ENCODE measurements at places on chromosomes 7 and 10.
A peak's percentile ranks its signal among the peaks of the same experiment; 100 is the strongest.

DNA sequence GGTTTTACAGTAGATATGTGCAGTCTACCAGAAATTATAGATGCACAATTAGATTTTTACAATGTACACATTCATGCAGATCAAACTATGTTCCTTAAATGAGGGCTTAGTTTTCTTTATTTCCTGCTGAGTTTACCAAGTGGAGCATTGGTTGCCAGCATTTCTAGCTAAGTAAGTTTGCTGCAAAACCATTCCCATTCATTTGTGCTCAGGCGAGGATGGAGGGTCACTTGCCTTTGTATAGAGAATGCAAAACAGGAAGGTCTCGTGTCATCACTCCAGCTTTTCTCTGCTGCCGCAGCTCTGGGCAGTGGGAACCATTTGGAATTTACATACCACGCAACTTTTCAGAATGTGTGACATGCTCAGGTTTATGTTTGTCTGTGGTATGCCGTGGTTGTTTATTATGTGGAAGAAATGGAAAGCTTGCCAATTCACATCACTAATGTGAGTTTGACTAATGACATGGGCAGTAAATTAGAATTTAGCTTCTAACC, 198.6 kb downstream of the TRIL start:
- no peak for DNase-seq

DNA sequence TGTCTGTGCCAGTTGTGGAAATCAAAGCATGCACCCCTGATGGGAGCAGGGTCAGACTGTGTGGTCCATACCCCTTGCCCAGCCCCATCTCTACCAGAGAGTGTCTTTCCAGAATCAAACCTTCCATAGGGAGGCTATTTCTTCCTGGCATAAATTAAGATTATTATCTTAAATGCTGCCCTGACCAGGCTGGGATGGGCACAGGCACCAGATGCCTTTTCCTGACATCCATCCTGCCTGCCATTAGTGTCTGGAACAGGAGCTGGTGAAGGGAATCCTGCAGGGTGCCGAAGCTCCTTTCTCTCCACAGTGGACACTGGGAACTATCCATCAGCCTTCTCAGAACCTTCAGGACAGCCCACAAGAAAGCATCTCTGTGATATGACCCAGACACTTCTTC, 296.3 kb downstream of the GRID1 start:
- no peak for DNase-seq

DNA sequence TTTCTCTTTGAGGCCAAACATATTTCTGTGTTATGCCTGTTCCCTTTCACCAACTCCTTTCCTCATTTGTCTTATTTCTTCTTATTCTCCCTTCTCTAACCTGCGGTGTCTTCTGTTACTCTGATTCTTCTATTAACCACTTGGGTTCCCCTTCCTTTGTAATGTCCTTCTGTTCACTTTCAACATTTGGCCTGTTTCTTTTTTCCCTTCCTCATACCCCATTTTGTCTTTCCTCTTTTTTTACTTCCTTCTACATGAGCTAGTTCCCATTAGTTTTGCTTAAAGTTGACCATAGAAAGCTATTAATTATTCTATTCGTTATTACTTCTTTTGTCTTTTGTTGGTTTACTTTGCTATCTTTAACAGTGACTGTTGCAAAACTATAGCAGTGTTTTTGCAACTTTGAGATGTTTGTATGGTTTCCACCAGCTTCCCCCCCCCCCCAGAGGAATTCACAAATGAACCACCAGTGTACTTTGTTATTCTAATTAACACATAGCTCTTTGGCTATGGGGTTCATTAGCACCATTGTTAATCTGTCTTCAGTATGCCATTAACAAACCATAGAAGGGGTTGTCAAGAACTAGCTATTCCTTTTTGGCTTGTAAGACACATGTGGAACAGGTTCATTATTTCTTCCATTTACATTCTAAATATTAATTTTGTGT, 2.9 kb downstream of the LRGUK start:
- DNase-seq = no peak

DNA sequence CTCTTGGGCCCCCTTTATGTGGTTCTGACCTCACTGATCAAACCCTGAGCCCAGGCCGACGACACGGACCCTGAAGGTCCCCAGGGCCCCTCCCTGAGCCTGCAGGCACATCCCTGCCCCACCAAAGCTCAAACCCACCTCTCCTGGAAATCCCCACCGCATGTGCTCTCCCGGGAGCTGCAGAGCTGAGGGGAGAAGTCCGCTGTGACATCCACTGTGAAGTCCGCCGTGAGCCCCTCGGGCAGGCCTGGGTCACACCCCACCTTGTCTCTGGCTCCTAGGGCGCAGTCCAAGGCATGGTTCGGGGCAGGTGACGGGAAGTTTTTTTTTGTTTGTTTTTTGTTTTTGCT, 100.2 kb downstream of the MICALL2 start:
- DNase-seq = no peak

DNA sequence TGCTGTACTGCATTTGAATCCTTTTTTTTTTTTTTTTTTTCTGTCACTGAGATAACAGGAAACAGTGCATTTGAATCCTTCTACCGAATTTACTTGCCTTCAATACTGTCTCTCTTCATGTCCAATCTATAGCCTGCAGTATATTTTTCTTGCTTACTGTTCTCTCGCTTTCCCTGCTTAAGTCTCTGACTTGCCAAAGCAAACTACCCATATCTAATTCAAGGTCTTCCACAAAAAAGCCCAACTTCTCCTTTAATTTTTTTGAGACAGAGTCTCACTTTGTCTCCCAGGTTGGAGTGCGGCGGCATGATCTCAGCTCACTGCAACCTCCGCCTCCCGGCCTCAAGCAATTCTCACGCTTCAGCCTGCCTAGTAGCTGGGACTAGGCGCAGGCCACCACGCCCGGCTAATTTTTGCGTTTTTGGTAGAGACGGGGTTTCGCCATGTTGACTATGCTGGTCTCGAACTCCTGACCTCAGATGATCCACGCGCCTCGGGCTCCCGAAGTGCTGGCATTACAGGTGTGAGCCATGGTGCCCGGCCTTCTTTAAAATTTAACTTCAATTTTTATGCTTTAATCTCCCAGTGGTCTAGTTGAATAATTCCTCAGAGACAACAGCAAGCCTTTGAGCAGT, 882 bp downstream of the PDCD11 start:
- no peak for DNase-seq

DNA sequence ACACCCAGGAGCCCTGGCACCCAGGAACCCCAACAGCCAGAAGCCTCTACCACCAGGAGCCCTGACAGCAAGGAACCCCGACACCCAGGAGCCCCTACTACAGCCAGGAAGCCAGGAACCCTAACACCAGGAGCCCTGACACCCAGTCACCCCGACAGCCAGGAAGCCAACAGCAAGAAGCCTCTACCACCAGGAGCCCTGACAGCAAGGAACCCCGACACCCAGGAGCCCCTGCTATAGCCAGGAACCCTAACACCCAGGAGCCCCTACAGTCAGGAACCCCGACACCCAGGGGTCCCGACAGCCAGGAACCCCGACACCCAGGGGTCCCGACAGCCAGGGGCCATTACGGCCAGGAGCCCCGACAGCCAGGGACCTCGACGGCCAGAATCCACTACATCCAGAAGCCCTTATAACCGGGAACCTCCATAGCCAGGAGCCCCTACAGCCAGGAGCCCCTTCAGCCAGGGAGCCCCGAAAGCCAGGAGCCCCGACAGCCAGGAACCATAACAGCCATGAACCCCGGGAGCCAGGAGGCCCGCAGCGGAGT, 440 bp upstream of the GLRX3 start:
- no peak for DNase-seq

DNA sequence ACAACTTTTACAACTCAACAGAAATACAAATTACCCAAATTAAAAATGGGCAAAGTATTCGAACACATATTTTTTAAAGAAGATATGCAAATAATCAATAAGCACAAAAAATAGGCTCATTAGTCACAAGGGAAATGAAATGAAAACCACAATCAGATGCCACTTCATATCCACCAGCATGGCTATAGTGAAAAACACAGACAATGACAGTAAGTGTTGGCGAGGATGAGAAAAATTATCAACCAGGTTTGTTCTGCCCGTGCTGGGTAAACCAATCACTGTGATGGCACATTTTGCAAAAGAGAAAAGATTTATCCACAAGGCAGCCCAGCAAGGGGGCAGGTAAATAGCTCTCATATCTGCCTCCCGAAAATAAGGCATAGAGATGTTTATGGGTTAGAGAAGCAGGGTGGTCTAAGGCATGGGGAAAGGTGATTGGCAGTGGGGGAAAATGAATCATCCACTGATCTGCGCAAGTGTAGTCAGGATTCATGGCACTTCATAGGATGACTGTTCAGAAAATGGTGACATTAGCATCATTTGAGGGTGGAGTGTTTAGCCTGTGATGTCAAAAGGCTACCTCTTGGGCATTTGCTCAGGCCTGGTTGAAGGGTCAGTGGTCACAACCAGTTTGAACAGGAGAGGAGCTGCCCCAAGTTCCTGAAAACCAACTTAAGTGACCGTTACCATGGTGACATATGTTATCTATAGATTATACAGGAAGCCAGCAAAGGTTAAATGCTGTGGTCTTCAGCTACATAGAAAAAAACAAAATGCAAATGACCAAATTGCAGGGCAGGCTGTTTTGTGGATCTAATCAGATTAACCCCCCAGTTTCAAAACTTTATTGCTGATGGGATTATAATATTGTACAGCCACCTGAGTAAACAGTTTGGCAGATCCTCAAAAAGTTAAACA, 8.0 kb upstream of the CFAP70 start:
- no peak for DNase-seq

- no peak for DNase-seq
Observed at GRCh38 chr10:94490789-94491039, 54.9 kb upstream of the HELLS start.

DNA sequence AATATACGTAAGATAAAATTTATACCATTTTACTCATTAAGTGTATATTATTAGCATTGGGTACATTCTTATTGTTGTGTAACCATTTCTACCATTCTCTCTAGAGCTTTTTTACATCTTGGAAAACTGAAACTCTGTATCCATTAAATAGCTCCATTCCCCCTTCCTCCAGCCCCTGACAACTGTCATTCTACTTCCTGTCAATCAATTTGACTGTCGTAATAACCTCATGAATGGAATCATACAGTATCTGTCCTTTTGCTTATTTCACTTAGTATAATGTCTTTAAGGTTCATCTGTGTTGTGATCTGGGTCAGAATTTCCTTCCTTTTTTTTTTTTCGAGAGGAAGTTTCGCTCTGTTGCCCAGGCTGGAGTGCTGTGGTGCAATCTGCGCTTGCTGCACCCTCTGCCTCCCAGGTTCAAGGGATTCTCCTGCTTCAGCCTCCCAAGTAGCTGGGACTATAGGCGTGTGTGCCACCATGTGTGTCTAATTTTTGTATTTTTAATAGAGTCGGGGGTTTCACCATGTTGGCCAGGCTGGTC, 15.6 kb downstream of the ZRANB1 start:
- DNase-seq = no peak

DNA sequence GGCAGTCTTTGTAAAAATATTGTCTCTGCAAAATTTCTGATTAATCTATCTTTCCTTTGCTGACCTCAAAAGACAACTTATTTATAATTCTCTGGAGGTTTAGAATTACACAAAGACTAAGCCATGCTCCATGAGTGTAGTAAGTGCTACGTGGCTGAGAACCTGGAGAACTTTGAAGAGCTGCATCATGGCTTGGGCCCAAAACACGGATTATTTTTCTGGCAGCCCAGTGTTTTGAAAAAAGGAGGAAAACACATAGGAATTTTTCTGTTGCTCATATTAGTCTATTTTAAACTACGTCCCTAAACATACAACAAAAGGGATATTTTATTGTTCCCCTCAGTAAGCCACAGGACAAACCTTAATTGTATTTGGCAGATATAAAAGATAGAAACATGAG, 360.7 kb upstream of the MYO3A start:
- no peak for DNase-seq

DNA sequence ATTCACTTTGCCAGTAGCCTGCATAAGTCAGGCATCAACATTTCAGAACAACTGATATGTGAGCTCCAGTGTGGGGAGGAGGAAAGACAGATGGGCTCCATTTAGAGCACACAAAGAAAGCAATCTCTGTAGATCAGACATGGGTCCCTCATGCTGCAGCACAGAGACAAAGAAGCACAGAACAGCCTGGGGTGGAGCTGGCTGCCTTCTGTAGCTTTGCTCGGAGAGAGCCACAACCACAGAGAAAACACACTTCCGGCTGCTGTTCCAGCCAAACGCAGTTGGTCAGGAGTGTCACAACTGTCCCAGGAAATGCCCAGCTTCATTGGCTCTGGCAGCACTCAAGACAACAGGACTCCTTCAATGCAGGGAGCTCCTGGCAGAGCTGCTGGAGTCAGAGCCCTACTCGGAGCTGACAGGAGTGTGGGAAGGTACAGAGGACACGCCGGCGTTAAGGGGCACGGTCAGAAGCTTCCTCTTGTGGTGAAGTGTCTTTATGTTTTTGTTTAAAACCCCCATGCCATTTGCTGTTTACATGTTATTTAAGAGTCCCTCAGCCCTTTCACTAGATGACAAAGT, 494.4 kb downstream of the TCERG1L start:
- no peak for DNase-seq

DNA sequence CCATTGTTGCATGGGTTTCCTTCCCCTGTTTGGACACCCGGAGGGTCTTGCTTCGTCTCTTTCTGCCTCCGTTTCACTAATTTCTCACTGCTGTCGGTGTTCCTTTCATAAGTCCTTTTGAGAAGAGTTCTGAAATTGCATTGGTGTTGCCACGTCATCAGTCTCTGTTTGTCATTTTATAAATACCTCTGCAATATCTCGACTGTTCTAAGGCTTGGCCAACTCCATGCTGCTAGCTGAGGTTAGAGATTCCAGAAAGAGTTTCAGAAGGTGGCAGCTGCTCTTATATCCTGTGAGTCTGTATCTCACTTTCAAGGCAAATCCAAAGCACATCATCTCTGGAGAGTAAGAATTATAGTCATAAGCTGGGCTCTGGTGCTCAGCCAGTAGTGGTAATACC, 148.0 kb upstream of the INSYN2A start:
- no peak for DNase-seq

GRCh38 chr10:60646966-60647796, 131.1 kb upstream of the CDK1 start:
- DNase-seq = no peak

GRCh38 chr7:137865764-137866163, 19.0 kb upstream of the DGKI start:
- DNase-seq = no peak

GRCh38 chr10:73771722-73772280, 10.0 kb upstream of the CHCHD1 start:
- peak; percentile 60 for DNase-seq

- DNase-seq = no peak
Observed at GRCh38 chr10:3485057-3485686, 299.8 kb downstream of the KLF6 start.

DNA sequence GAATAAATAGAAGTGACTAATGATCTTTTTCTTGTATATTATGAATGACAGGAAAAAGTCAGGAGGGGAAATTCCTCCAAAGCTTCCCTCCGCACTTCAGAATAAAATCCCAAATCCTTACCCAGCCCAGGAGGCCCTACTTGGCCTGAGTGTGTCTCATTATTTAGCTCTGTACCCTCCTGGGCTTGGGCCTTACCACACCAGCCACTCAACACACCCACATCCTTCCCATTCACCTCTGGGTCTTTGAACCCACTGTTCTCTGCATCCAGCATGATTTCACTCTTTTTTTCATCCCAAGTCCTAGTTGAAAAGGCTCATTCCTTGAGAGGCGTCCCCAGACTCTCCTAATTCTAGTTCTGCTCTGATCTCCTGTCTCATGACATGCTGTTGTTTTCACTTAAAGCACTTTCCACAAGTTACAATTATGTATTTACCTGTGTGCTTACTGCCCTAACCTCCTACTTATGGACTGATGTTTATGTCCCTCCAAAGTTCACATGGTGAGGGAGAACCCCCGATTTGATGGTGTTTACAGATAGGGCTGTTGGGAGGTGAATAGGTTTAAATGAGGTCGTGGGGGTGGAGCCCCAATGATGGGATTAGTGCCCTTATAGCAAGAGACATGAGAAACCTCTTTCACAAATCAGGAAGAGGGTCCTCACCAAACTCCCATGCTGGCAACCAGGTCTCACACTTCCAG, 6.4 kb downstream of the NOD1 start:
- no peak for DNase-seq
